ENCODE measurements at places on chromosomes 3 and 15. TPM values are rescaled to one million over a fixed set of nuclear protein-coding genes. Genes with fewer than 3 reads are reported as not detected.

Gene TMEM108
- polyA plus RNA-seq: 0.67 TPM

Gene OGG1
- 11.3 TPM for polyA plus RNA-seq

DNA sequence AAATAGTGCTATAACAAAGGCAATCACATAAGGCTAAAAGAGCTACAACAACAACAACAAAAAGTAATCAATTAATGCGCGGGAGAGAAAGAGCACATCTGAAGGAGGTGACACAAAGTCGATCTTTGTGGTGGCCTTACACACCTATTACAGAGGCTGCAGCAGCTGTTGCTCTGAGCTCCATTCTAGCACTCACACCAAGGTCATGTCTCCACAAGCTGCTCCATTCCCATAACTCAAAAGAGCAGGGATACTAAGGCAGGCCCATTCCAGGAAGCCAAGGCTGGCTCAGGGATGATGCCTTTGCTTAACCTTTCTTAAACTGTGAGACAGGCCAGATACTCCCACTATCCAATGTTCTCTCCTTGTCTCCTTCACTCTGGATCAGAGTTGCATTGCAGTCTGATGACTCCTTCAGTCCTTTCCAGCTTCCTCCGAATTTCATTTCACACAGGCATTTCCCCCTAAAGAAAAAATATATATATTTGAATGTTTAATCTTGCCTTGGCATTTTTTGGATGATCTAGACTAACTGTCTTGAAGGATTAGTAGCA, 52.7 kb downstream of the SNTN start:
- DNase-seq: no peak

DNA sequence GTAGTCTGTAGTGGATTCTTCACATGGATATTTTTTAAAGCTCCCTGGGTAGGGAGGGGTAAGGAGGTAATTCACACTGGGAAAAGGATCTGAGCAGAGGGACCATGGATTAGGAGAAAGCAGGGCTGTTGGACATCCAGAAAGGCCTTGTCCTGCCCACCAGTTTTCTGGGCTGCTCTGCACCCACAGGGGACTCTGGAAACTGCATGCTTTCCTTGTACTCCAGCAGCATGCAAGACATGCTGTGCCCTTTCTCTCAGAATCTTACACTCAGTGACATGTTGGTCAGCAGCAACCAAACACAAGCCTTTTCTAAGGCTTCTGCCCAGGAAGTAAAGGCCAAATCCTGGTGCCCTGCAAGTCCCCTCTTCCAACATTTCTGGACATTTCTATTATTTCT, 2.5 kb upstream of the FBN1 start:
- DNase-seq: no peak

- DNase-seq: no peak
These were observed 23.5 kb downstream of the IL12A start for GRCh38 chr3:160012108-160012507.

GRCh38 chr3:186886202-186886981, 43.9 kb downstream of the ADIPOQ start:
- no peak for DNase-seq

DNA sequence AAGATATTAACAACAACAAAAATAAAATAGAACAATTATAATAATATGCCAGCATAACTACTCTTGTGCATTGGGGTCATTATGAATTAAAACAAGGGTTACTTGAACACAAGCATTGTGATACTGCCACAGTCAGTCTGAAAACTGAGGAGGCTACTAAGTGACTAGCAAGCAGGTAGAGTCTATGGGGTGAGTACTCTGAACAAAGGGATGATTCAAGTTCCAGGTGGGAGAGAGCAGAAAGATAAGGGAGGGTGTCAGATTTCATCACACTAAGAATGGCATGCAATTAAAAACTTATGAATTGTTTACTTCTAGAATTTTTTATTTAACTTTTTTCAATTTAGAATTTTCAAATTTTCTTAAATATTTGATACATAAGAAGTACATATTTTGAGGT, 754.4 kb upstream of the GOLIM4 start:
- DNase-seq: no peak

DNA sequence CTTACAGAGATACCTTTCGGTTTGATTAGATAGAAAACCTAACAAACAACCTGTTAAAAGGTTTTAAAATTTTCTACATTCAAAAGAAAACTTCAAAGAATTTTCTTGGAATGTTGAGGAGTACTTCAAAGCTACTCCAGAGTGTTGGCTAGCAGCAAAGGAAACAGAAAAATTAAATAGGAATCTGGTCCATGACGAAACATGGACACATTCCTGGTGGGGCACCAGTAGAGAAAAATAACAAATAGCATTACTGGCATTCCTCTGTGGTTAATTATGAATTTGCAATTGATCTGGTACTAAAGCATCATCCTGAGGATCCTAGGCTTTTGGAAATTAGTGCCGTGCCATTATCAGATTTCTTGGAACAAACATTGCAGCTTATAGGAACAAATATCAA, 59.5 kb upstream of the DPPA4 start:
- DNase-seq: no peak

- DNase-seq: no peak
These were observed 22.3 kb upstream of the LMOD3 start for GRCh38 chr3:69144631-69145245.

DNA sequence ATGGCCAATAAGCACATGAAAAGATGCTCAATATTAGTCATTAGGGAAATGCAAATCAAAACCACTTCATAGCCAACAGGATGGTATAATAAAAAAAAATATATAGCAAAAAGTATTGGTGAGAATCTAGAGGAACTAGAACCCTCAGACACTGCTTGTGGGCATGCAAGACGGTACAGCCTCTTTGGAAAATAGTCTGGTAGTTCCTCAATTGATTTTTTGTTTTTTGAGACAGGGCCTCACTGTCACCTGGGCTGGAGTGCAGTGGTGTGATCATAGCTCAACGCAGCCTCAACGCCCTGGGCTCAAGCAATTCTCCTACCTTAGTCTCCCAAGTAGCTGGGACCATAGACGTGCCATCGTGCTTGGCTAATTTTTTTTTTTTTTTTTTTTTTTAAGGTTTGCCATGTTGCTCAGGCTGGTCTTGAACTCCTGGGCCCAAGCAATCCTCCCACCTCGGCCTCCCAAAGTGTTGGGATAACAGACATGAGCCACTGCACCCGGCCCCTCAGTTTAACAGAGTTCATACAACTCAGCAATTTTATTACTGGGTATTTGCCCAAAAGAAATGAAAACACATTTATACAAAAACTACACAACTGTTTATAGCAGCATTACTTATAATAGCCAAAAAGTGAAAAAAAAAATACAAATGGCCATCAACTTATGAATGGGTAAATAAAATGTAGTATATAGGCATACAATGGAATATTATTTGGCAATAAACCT, 5.1 kb downstream of the PRC1 start:
- DNase-seq: no peak

DNA sequence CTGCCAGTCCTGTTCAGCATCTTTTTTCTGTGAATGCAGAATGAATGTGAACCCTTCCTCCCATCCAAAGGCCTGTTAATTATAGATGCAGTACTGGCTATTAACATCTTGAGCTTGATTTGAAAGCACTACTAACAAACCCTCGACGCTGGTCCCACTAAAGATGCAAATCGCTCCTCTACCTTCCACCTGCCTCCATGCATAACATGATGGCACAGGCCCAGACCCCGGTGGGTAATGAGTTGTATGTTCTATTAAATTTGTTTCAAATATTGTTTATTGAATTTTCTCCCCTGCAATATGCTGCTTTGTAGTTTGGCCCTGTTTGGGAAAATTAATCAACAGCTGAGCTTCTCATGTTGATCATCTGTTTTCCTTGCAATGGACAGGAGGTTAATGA, 69.3 kb downstream of the RAB11A start:
- no peak for DNase-seq

All from heart right ventricle (tissue), 16 donors.